Bone marrow (tissue), 2 donors: ENCODE measurements at places on chromosomes 16 and 17.
A peak's percentile ranks its signal among the peaks of the same experiment; 100 is the strongest.

DNA sequence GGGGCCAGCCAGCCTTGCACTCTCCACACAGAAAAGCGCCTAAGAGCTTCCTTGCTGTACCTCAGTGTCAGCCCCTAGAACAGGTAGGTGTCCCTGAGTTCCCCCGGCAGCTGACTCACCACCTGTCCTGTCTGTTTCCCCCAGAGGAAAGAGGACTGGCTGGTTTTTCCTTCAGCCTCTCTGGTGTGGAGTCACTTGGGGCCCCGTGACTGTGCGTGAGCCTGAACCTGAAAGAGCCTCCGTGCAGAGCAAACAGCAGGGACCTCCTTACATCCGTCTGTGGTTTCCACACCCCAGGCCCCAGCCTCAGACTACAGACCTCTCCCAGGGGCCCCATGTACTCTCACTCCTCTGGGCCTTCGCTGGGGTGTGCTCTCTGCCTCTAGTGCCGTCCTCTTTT lies 87.8 kb downstream of the GNAO1 start:
- no peak for DNase-seq

DNA sequence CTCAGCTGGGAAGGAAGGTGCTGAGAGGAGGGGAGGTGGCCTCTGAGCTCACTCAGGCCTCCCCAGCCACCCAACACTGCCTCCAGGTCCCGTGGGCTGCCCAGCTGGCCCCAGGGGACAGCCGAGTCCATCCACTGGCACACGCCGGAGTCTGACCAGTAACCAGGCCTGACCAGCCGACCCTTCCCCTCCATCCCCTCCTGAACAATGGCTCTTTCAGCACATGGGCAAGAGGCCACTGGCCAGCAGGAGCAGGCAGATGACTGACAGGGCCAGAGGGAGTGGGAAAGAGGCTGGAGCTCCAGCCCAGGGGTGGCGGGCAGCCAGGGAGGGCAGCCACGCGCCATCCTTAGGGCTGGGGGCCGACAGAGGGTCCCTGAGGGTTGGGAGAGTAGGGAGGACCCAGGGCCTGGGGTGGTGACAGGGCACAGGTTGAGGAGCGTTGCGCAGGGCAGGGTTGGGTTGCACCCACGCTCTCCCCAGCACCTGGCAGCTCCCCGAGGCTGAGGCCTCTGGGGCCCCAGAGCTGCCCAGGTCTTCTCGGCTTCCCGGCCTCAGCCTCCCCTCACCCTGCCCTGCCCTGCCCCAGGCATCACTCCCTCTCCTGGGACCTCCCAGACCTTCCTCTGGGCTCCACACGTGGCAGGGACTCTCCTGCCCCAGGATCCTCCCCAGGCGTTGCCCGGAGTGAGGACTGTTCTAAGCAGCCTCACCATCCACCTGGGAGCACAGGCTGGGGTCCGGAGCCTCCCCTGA lies 20.2 kb upstream of the SLC38A10 start:
- DNase-seq: no peak

DNA sequence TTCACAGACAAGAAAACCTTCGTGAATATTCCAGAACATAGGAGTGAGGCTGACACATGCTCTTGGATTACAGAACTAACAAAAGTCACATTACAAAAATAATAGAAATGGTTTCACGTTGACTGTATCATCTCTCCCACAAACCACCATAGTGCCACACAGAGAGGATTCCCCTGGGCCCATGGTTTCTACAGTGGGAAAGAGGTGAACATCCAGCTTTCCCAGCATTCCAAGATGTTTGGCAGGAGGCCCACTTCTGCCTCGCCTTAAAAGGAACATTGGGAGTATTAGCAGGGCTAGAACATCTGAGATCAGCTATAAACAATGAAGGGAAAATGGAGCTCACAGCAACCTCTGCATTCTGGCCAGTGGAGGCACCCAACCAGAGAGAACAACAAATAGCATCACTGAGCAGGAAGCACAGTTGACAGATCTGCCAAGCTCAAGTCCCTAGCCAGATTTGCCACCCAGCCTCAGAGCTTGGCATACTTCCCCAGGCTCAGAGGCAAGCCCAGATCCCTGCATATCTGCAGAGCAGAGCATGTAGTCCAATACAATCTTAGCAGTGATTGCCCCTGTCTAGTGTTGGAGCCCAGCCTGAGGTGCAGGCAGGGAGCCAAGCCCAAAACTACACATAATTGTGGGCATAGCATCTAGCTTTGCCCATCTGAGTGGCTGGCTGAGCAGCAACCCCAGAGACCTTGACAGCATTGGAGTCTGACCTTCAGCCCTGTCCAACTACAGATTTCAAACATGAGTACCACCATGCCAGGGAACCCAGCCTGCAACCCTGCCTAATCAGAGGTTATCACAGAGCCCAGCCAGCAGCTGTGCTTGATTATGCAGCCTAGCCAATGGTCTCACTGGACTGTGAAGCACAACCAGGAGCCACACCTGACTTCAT lies 260.4 kb downstream of the CEP112 start:
- DNase-seq: no peak

GRCh38 chr17:2867441-2868424 lies 71.5 kb downstream of the RAP1GAP2 start:
- no peak for DNase-seq

- no peak for DNase-seq
Measured at GRCh38 chr16:56281249-56281805, 90.0 kb downstream of the GNAO1 start.

DNA sequence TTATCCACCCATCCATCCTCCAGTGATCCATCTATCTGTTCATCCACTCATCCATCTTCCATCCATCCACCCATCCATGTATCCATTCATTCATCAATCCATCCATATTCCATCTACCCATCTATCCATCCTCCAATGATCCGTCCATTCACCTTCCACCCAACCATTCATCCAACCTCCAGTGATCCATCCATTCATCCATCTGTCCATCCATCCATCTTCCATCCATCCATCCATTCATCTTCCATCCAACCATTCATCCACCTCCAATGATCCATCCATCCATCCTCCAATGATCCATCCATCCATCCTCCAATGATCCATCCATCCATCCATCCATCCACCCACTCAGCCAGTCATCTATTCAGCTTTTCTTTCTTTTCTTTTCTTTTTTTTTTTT lies 156.5 kb upstream of the WSCD1 start:
- no peak for DNase-seq

DNA sequence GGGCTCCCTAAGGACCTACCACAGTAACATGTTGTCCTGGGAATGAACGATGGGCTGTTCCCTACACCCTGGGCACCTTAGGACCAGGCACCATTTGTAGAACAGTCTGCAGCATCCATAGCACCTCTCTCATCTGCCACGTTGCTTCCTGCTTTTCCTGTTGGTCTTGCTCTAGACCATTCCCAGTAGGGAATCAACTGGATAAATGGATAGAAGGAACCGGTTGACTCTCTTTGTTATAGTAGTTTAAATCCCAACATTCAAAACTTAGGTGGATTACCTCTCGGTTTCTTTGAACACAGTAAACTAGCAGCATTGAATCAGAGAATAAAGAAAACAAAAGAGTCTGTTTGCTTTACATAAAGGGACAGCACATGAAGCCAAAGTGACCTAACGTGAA lies 159.1 kb downstream of the HS3ST3B1 start:
- DNase-seq: no peak

DNA sequence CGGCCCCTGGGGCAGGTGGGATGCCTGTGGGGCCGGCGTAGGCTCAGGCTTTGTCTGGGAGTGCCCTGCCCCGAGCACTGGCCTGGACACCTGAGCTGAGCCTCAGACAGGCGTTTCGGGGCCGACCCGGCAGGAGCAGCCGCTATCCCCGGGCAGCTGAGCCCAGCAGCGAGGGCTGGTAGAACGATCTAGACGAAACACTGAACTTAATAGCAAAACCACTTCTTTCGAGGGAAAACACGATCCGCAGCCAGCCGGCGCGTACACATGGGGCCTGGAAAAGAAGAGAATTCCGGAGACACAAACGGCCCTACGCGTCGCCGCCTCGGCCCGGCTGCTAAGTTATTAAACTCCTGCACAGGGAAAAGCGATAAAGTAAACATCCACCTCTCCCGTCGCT lies 22.0 kb upstream of the SSTR5 start:
- DNase-seq: no peak

DNA sequence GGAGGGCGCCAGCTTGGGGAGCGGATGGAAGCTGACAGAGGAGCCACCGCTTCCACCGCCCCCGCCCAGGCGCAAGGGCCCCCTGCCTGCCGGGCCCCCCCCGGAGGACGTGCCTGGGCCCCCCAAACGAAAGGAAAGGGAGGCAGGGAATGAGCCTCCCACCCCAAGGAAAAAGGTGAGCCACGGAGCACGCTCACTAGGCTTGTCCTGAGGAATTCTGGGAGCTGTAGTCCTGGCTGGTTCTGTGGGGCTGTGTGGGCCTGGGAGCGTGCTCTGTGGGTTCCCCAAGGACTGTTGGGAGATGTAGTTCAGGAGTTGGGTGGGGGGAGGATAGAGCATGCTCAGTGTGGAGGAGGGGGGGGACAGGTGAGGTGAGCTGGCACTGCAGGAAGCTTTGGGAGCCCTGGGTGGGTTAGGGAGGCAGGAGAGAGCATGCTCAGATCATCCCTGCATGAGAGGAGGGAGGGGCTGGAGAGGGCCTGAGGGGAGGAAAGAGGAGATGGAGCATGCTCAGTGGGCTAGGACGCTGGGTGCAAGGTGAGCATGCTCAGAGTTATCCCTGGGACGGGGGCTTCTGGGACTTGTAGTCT lies 4.5 kb downstream of the FBXL19 start:
- DNase-seq: no peak

GRCh38 chr17:42561897-42562387 lies at the start of gene COASY:
COASY (plus strand) TSS chr17:42562148; CDS start chr17:42562623, 475 bp downstream.
- peak; percentile 83 for DNase-seq

DNA sequence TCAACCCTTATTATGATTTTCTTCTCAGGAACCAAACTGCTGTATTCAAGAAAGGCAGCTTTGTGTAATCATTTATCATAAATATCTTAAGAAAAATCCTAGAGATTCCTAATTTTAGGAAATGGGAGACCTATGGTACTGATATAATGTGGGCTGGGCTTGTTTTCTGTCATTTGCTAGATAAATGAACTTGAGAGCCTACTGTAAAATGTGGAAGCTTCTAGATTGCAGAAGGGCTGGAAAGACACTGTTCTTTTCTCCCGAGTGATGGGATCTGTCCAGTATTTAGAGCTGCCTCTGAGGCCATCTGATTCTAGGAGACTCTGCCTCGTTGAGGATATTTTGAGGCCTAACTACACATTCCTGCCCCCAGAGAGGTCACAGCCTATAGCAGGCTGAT lies 19.9 kb upstream of the STH start:
- no peak for DNase-seq

GRCh38 chr17:49447628-49448302 lies 33.1 kb upstream of the PHB1 start:
- no peak for DNase-seq

DNA sequence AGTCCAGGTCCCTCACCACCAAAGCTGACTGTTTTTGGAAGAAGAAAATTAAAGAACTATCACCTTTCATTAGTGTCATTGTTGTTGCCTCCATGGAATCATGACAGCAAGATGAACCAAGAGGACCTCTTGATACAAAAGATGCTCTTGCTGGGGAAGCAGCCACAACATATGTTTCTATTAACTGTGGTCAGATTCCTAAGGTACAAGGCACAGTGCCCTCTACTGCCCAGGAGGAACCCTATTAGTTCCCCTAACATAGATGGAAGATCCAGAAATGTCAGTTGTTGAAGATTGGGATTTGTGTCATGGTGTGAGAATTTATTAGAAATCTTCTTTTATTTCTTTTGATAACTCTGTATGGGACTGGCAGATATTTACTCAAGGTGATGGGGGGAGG lies 188.2 kb upstream of the ANKFN1 start:
- no peak for DNase-seq

GRCh38 chr16:30680326-30680725 lies 18.6 kb upstream of the SRCAP start:
- DNase-seq: no peak

DNA sequence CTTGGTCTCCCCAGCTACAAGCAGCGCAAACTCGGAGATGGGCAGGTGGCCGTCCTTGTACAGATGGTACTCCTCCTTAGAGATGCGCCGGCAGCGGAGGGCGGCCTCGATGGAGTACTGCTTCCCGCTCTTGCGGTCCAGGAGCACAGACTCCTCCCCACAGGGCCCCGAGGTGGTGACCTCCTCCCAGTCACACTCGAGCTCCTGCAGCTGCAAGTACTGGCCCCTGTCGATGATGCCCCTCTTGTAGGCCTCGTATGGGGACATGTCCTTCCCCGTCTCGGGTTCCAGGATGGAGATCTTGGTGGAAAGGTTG lies 7.2 kb downstream of the CDK3 start:
- no peak for DNase-seq

DNA sequence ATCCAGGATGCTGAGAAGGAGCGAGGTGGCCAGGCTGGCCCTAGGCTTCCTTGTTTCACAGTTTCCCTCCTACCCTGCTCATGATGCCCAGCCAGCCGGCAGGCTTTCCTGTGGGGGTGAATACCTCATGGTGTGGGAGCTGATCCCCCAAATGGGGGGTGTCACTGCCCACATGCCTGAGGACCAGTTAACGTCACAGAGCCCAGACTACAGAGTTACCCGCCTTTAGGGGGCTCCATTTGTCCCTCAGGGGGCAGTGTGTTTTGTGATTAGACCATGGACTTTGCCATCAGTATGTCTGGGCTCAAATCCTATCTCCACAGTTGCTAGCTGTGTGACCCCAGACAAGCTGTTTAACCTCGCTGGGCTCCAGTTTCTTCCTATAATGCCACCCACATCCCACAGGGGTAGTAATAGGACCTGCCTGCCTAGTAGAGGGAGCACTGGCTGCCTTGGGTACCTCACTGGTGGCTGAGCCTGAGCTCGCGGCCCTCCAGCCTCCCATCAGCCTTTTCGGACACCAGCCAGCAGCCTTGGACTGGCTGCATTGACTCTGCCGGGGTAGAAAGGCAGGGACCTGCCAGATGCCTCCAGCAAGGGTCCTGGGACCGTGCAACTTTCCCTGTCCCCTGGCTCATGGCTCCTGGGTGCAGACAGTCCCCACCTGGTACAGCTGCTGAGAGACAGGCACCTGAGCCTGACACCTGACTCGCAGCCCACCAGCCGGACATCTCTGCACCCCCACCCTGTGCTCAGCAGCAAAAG lies 87.5 kb upstream of the GSE1 start:
- DNase-seq: no peak

DNA sequence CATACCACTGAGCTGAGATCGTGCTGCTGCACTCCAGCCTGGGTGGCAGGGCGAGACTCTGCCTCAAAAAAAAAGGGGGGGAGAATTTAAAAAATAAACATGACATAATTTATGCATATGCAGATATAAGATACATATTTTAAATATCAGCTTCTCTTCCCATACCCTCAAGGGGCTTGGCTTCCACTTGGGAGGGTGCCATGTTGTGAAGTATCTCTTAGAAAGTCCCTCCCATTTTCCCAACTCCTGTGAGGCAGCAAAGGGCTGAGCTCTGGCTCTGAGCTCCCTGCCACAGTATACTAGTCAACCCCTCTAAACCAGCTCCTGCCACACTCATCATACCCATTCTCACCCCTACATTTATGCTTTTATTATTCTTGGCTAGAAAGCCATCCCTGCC lies 39.4 kb downstream of the MYH11 start:
- no peak for DNase-seq

GRCh38 chr17:81026266-81027036 lies 8.5 kb upstream of the BAIAP2 start:
- DNase-seq: no peak
